ENCODE measurements at places on chromosomes 13 and 19. TPM values are rescaled to one million over a fixed set of nuclear protein-coding genes. Genes with fewer than 3 reads are reported as not detected.

- DNase-seq: no peak
These were observed 145.6 kb downstream of the SHISA2 start for GRCh38 chr13:25906191-25906661.

DNA sequence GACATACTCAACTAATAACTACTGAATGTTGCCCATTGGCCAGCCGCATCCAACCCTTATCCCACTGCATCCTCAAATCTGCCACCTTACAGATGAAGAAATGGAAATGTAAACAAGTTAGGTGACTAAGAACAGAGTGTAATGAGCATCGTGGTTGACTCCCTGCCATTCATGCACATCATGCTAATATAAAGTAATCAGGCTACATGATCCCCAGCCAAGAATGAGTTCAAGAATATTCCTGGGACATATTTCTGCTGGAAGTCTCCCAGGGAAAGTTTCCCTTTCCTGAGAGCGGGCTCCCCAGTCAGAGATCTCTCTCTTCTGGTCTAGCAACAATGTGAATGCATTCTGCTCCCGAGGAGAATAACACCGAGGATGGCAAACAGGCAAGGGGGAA lies 55.9 kb upstream of the SERP2 start:
- no peak for DNase-seq

- peak; percentile 68 for DNase-seq
These were observed at the start of gene TMEM91 for GRCh38 chr19:41376241-41376997. TSS of gene TMEM91 (plus strand) at chr19:41376533. CDS start at chr19:41378310, 1,777 bp downstream.

DNA sequence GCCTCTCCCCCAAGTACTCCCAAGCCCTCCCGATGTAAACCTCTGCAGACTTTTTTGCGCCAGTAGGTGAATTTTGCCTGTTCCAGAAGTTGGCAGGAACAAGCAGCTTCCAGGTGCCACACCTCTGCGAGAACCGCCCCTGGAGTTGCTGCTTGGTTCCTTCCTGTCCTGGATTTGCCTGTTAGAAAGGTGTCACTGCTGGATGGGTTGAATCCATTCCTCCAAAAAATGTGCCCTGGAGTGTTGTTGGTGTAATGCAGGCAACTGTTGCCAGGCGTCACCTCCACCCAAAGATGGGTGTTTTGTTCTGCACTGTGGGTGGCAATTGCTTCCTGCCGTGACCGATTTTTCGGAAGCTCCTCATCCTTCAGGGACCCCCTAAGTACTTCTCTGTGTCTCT lies 5.7 kb downstream of the PGPEP1 start:
- no peak for DNase-seq

DNA sequence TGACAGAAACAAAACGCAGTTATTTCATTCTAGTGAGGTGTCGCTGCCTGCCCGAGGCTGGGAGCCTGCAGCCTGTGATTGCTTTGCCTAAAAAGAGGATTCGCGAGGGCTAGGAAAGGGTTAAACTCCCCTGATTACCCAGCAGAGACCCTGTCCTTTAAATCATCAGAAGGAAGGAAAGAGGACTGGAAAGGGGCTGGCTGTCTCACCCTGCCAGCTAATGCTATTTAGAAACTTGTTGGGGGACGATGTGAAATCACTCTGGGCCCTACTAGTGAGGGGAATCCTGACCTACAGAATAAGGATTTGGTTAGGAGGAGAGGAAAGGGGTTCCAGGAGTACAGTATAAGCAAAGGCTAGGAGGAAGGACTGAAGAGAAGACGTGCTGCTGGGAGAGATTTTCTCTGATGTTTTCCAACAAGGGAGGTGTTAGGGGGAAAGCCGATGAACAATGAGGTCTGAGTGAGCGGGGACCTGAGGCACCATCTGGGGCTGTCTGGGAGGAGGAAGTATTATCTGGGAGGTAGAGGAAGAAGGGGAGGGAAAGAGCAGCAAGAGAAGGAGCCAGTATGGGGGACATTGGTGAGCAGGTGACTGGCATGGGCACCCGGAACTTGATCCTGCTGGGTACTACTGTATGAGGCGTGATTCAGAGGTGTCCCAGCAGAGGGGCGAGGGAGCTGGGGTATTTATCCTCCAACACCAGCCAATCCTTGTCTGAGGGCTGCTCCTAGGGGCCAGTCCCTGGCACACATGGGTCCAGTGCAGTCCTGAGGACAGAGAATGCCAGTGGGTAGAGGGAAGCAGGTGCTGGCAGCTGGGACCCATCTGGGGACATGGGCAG lies 55.7 kb upstream of the PTPRS start:
- DNase-seq: no peak

DNA sequence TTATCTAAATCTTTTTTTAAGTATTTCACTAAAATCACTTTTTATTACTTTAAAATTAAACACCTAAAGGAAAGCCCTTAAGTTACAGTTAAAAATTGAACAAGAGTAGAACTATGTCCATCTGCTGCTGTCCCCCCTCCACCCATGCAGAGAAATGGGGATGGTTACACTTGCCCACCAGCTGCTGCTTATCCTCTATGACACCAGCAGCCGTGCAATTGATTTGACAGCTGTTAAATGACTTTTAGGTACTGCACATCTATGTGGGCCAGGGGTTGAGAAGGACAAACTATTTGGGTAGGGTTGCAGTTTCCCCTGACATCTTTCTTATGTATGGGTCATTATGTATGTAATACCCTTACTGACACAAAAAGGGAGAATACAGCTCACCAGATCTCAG lies 77.2 kb downstream of the TBC1D4 start:
- DNase-seq: no peak

The GGACT gene
- total RNA-seq: 5.2 TPM
